Daoy (cell line): ENCODE measurements at places on chromosomes 2 and 18. TPM values are rescaled to one million over a fixed set of nuclear protein-coding genes. Genes with fewer than 3 reads are reported as not detected.
A peak's percentile ranks its signal among the peaks of the same experiment; 100 is the strongest.

DNA sequence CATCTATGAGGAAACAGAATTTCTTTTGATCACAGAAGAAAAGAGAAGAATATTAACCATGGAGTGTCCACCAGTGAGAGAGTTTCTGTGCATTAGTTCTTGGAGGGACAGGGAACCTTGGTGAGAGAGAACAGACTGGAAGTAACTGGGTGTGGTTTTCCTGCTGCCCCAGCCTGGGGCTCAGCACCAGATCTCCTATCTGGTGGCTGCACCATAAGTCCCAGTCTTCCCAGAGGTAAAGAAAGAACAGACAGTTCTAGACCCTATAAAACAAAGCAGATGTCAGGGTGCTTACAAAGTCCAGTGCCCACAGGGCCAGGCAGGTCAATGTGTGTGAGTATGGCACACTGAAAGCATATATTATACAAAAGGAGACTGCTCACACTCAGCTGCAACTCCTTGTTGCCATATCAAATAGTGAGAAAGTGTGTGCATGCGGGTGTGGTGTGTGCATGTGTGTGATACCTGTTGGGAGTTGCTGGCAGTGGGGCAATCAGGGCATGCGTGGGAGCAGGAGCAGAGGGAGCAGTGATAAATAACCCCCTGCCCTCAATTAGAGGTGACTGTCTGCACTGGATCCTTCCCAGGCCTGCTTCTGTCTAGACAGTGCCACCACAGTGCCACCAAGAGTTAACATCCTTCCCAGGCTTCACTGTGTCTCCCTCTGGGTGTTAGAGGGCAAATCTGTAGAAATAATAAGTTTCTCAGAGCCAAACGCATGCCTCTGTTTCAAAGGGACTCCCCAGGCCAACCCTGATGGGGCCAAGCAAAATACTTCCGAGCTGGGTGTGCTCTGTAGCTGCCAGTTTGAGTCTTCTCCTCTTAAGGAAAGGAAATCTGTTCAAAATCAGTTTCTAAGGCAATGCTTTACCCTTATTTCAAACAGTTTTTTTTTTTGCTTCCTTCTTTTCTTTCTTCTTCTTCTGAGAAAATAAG lies 45.7 kb downstream of the RDH14 start:
- no peak for DNase-seq

- peak; percentile 60 for DNase-seq
These were observed at the start of gene ATOH8 for GRCh38 chr2:85753525-85754312. Gene ATOH8 (plus strand): TSS chr2:85753991. CDS start chr2:85754190, 199 bp downstream.

- no peak for DNase-seq
These were observed 301.1 kb upstream of the TANK start for GRCh38 chr2:160859096-160859495.

- no peak for DNase-seq
These were observed 63.6 kb downstream of the ACKR3 start for GRCh38 chr2:236633219-236633570.

- DNase-seq, result peak; percentile 16
These were observed 42.2 kb downstream of the HIBCH start for GRCh38 chr2:190277234-190278112.

The HAT1 gene
- total RNA-seq, result 91.9 and 121 TPM in 2 replicates

DNA sequence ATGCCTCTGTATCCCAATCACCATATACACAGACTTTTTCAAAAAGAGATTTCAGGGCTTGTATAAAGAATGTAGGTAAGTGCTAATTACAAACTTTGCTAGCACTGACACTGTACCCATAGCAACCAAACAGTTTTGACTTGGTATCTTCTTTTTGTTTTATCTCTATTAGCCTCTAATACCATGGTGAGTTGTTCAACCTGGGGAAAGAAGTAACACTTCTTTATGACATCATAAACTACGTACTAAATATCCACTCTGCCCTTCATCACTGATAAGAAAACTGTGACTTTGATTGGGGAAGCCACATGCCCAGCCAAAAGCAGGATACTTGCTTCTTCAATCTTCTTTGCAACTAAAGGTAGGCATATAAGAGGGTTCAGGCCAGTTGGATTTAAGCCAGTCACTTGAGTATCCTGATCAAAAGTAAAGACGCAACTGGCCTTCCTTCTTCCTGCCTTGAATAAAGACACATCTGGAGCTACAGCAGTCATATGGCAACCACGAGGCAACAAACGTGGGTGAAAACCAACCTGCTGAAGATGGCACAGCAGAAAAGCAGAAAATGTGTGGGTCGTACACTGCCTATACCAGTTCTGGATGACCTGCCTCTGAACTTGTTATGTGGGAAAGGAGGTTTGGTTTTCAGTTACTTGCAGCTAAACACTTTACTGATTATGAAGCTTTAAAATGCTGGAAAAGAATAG lies 16.4 kb downstream of the THADA start:
- DNase-seq, result no peak

DNA sequence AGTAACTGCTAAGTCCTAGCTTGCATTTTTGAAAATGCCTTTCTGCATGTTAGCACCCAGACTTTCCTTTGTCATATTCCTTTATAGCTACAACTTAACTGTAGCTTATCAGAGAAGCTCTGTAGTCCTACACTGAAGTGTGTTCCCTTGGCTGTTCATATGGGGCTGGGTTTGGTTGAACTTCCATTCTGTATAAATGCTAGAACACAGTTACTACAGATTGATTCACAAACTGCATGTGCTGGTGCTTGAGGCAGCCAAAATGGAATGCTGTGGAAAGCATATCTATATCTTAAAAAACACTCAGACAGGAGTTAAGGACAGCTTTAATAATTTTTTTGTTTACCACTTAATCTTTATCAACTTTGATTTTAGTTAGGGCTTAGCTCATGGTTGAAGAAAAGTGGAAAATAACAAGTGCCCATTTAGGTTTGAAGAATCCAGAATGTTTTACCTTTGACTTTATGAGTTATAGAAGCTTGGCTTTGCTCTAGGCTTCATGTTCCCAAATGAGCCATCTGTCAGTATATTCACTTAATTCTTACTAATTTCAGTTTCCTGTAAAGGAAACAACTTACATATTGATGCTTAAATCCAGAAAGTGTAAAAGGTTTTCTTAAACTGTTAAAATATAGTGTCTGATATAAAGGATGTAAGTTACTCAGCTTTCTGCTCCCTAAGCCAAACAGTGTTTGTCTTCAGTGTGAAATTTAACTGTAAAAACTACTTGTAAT lies 148.9 kb downstream of the AGPS start:
- no peak for DNase-seq

- DNase-seq, result no peak
These were observed 13.1 kb downstream of the ARMC9 start for GRCh38 chr2:231211486-231211885.

- no peak for DNase-seq
These were observed 78.0 kb downstream of the MYO3B start for GRCh38 chr2:170255971-170256370.

- peak; percentile 67 for DNase-seq
These were observed 4.3 kb upstream of the ASIC4 start for GRCh38 chr2:219509780-219510511.

GRCh38 chr2:70979626-70980025 lies 1.2 kb downstream of the ANKRD53 start:
- DNase-seq, result no peak

DNA sequence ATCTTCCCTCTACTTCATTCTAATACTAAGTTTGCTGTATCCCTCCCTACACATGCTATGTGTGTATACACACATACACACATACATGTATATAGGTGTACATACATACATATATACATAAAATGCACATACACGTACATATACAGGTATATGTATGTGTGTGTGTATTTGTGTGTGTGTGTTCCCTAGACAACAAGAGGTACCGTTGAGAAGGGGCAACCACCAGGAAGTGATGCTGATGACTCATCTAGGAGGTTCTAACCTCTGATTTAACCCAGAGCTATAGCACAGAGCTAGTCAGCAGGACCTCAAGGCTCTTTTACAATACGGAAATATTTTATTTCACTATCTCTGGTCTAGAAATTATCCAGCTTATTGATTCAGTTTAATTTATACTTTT lies 139.2 kb downstream of the LAMA3 start:
- DNase-seq, result peak; percentile 75

The CHRNG gene
- total RNA-seq, result not detected in 2 replicates

- DNase-seq, result peak; percentile 15
These were observed 63.3 kb upstream of the CSRNP3 start for GRCh38 chr2:165406173-165406572.

DNA sequence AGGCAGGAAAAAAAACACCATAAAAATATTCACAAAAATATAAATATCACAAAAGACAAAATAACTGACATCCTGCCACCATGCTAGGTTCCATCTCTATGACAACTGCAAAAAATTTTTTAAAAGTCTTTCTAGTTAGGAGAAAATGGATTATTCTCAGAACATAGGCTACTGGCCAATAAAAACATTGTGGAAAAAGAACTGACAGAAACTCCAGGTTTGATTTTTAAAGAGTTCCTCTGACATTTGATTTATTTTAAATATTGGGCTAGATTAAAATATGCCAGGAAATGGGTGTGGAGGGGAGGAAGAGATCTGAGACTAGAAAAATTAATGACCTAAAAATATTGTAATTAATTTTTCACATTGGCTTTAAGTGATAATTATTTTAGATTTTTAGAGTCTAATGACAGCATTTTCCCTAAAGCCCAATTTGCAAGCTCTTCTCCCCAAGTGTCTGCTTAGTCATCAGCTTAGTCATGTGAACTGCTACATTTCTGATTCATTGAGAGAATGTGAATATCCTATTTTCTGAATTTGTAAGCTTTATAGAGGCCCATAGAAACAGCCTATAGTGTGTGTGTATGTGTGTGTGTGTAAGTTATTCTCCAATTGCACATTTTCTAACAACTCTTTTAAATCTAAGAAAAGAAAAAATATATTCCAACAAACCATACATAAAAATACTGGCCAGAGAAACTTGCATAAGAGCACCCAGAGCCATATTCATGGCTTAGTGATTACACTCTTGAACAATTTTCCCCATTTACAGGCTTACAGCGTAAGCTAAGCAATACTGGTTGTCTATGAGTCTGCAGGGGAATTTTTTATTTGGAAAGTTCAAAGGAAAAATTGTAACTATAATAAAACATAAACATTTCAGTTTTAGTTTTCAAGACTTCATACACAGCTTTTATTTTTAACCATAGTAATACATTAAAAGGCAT lies 48.4 kb downstream of the TMEFF2 start:
- peak; percentile 61 for DNase-seq

GRCh38 chr2:163897799-163898198 lies 162.0 kb upstream of the FIGN start:
- no peak for DNase-seq

The SLC8A1 gene
- 5.3 and 9.0 TPM in 2 replicates for total RNA-seq

The FSHR gene
- not detected in 2 replicates for total RNA-seq

The ACMSD gene
- not detected in 2 replicates for total RNA-seq

DNA sequence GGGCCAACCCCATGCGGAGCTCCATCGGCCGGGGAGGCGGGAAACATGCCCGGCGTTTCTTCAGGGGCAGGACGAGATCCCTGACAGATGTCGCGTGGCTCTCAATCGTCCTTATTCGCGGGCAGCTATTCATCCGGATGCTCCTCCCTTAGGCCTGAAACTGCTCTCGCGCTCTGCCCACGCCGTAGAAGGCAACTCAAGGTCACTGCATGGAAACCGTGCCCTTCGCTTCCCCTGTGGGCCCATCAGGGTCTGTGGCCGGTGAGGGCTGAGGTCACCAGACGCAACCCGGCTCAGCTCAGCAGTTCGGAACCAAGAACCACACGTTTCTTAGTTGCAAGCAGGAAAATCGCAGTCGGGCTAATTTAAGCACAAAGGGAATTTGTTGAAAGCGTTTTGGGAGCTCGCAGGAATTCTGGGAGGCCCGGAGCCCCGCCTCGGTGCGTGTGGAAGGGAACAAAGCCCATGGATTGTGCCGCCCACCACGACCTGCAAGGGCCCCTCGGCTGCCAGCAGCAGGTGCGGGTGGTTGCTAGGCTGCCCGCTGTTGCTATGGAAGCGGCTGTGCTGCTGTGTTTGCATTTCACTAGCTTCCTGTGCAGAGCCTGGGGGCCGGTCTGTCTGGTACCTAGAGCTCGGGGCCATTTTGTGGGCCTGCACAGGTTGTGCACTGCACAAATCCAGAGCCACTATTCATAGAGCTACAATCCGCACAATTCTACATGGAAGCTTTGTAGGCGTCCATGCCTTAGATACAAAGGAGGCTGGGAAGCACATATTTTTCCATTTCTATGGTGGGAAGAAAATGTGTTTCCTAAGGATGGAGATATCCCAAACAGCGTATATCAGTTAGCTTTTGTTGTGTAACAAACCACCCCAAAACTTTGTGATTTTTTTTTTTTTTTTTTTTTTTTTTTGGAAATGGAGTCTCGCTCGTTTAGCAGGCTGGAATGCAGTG lies 6.0 kb upstream of the ALLC start:
- peak; percentile 66 for DNase-seq

GRCh38 chr2:55154525-55155030 lies 77.5 kb downstream of the CLHC1 start:
- DNase-seq, result no peak

The DUSP11 gene
- total RNA-seq, result 43.2 and 52.7 TPM in 2 replicates

GRCh38 chr2:206713746-206714145 lies 4.5 kb downstream of the DYTN start:
- no peak for DNase-seq

GRCh38 chr2:164186591-164186990 lies 434.7 kb downstream of the GRB14 start:
- no peak for DNase-seq
